ENCODE measurements at places on chromosomes 1 and 21.

DNA sequence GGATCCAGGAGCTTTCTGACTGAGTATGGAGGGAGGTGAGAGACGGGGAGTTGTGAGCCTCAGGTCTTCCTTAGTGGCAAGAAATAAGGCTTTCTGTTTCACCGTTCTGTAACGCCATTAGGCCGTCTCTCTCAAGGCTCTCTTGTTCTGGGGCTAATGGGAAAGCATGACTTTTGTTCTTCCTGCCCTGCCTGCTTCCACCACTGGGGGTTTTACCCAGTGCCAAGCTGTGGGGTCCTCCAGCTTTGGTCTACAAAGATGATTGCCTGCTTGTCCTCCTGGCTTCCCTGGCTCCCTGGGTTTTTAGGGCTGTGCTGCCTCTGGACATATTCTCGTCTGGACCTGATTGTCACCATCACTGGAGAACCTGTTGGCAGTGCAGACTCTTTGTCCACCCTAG is 74.8 kb upstream of the TINAGL1 start:
- DNase-seq, result no peak

DNA sequence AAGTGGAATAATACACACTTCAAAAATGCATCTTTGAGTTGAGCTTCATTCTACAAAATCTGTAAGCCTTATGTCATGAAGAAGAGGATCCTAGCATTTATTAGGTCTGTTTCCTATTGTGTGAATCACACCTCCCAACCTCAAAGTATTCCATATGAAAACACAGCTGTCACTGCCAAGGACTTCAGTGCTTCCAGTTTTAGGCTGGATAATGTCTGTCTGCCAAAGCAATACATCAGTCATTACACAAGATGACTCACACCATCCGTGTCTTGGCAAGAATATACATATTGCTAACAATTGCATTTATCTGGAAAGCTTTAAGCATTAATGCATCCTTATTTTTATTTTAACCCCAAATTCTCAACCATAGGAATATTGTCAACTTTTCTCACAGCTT is 125.7 kb upstream of the TMPRSS15 start:
- DNase-seq, result no peak

DNA sequence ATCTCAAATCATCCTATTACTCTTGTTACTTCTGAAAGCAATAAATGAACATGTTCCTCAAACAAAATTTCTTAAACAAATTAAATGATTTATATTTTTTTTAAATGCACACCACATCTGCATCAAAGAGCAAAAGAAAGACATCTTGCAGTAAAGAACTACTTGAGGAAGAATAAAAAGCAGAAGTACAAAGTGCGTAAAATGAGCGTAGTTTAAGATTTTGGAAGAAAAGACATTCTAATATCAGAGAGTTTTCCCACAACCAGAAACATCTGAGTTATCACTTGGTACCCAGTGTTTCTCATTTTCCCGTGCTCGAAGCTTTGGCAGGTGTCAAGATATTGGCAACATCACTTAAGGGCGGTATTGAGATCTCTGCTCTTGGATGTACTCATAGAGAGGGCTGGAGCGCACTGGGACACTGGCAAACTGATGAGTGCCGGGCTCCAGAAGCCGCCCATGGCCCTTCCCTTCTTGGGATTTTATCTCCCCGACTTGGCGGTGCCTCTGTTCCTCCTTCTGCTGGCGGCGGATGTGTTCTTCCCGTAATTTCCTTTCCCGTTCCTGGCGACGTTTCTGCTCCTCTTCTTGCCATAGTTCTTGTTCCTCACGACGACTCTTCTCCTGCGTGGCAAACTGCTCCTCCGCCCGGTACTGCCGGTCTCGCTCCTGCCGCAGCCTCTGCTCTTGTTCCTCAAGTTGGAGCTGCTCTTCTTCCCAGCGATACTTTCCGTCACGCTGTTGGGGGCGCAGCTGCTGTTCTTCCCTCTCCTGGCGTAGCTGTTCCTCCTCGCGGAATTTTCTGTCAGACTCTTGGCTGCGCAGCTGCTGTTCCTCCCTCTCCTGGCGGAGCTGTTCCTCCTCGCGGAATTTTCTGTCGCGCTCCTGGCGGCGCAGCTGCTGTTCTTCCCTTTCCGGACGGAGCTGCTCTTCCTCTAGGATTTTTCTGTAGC is 7.9 kb downstream of the TCHH start:
- DNase-seq, result no peak

GRCh38 chr1:40592107-40592803 is 60.8 kb downstream of the ZNF684 start:
- DNase-seq, result no peak

DNA sequence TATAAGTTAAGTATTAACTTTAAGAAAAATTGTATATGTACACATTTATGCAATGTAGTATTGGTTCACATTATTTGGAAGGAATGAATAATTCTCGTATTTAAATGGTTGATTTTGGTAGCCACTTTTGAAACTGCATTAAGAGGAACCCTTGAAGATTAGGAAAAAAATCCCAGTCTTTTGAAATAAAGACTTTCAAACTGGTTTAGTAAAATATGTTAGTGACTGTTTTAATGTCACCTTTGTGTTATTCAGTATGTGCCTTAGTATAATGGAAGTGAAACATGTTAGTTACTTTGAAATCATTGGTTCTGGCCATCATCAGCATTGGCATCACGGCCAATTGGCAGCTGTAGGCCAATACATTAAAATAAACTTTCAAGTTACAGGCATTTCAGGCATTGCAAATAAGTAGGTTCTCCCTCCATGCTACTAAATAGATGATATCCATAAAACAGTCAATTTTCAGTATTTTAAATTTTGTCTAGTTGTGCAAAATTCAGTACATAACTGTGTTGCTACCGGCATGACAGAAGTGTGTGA is 4.4 kb downstream of the MIER1 start:
- no peak for DNase-seq

DNA sequence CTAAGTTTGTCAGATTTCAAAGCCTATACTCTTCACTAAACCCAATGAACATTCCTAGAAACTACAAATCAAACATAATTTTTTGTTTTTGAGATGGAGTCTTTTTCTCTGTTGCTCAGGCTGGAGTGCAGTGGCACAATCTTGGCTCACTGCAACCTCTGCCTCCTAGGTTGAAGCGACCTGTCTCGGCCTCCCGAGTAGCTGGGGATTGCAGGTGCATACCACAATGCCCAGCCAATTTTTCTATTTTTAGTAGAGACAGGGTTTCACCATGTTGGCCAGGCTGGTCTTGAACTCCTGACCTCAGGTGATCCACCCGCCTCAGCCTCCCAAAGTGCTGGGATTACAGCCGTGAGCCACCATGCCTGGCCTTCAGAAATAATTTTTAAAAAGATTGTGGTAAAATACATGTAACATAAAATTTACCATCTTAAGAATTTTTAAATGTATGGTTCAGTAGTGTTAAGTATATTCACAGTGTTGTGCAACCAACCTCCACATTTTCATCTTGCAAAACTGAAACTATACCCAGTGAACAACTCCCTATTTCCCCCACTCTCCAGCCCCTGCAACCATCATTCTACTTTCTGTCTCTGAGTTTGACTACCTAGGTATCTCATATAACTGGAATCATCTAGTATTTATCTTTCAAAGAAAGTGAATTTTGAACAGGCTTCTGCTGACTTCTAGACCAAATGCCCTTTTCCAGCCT is 2.7 kb upstream of the CFAP141 start:
- no peak for DNase-seq

- peak; percentile 34 for DNase-seq
Observed at GRCh38 chr1:172818841-172819527, 160.1 kb downstream of the FASLG start.

DNA sequence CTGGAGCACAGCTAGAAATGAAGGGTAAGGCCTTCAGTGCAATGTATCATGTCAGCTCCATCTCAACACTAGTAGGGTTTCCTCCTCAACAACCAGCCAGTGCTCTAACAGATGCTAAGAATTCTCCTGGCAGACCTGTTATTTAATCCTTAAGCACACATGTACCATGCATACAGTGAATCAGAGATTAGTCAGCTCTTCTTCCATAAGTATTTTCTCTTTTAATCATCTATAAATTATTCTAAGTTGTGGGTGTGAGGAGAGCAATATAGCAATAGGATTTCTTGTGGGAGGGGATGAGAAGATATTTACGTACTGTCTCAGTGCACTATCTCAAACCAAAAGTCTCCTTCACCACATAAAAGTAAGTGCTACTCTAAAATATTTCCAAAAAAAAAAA is 95.3 kb downstream of the COP1 start:
- no peak for DNase-seq

Measured in stimulated activated CD4-positive, alpha-beta T cell treated with anti-CD3 and anti-CD28 coated beads, Interleukin-12 subunit alpha, Interleukin-12 subunit beta, amount 100 ng/mL, for 48 hours (primary cell).